Inflammatory macrophage treated with lipopolysaccharide for 4 hours (primary cell): ENCODE measurements at places on chromosomes 1 and 21.

- no peak for DNase-seq
Observed at GRCh38 chr1:56501888-56502287, 77.5 kb downstream of the PLPP3 start.

- no peak for DNase-seq
Observed at GRCh38 chr1:220528679-220529501, 954 bp downstream of the MARK1 start.

GRCh38 chr1:8285103-8285502 lies 32.8 kb upstream of the SLC45A1 start:
- DNase-seq = no peak

GRCh38 chr1:223828162-223828848 lies 17.4 kb downstream of the TP53BP2 start:
- no peak for DNase-seq
